NCI-H748 treated with DMSO at 0.1 percent for 48 hours (cell line): ENCODE measurements at places on chromosomes 13 and 19.

- DNase-seq = no peak
These were observed 117.9 kb downstream of the ITGBL1 start for GRCh38 chr13:101570410-101570809.

- no peak for DNase-seq
These were observed 43.0 kb downstream of the RB1 start for GRCh38 chr13:48346583-48346982.

DNA sequence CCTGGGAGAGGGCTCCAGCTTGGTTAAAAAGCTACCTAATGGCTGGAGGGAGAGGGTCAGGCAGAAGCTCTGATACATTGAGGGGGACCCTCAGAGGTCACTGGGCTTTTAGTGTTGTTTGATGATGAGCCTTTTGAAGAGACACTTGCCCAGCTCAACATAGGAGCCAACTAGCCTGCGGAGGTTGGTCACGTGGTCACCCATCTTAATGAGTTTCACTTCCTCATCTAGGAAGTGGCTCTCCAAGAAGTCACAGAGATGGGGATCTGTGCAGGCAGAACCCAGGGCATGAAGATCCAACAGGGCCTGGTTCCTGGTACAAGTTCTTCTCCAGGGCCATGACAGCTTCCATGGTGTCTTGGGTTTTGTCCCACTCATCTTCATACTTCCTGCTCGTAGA, 33.4 kb downstream of the IPO5 start:
- DNase-seq = no peak

GRCh38 chr13:46895381-46895780, 1.5 kb downstream of the HTR2A start:
- no peak for DNase-seq

GRCh38 chr13:107960301-107960700, 255.0 kb downstream of the LIG4 start:
- DNase-seq = no peak
